ENCODE measurements at places on chromosomes 6 and 20.

DNA sequence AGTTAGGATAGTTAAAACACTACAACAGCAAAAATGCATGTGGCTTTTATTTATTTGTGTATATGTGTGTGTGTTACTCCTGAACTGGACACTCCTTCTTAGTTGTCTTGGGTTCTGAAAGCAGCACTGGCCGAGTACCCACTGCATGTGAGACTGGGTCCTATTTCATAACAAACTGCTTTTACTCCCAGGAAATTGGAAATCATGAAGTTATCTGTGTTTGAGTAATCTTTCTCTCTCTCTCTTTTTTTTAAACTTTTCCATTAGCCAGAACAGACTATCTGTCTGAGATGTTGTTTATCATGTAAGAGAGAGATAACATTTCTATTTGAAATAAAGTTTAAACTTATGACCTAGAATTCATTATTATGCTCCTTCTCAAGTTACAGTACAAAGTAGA lies 110.4 kb downstream of the LIN28B start:
- no peak for DNase-seq

DNA sequence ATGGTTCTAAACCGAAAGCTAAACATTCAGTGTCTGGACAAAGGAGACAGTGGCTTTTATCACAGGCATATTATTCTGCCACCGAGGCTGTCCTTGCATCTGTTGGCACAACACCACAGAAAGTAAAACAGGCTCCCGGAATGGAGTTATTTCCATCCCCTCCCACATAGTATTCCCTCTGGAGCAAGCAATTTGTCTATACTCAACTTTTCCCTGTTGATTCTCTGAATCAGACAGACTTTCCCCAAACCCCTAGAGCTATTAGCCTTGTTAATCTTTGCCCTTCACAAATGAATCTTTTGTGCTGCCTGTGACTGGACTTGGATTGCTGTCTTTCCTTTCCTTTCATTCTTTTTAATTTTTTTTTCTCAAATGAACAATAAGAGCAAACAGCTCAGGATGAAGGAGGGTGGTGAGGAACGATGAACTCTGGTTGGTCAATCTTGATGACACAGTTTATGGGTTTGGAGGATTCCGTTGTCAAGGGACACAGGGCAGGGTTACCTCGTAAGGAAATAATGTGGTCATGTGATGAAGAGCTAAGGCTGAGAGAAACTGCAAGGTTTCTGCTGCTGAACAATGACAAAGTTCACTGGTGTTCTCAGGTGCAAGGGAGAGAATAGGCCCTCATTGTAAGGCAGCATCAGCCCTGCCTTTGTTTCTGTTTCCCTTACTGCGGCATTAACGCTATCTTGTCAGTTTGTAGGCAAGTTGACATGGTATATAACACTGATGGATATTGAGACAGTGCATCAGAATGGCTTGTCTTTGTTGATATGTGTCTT lies 275.0 kb upstream of the BMP2 start:
- no peak for DNase-seq

- DNase-seq, result no peak
These were observed 91.0 kb downstream of the UNC5CL start for GRCh38 chr6:40947876-40948526.

GRCh38 chr20:1975291-1975690 lies 18.6 kb downstream of the PDYN start:
- peak; percentile 66 for DNase-seq

- DNase-seq, result no peak
These were observed 72.1 kb downstream of the MAP3K5 start for GRCh38 chr6:136720045-136720770.

DNA sequence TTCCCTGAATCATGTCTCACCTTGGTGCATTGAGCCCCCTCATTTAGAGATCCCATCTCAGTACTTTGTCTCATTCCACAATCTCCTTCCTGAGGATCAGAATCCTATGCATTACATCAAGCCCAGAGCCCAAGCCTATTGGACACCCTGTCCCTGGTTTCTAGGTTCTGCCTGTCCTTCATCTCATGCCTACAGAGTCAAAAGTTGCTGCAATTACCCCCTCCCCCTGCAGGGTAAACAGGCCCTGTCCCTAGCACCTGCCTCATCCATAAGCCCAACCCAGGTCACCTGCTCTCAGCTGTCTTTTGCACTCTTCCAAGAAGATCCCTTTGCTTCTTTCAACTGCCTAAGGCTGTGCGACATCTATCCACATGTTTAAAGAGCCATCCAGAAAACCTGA lies 93.9 kb downstream of the SPTLC3 start:
- DNase-seq, result no peak

GRCh38 chr6:34359418-34360158 lies 32.9 kb downstream of the NUDT3 start:
- DNase-seq, result peak; percentile 45

DNA sequence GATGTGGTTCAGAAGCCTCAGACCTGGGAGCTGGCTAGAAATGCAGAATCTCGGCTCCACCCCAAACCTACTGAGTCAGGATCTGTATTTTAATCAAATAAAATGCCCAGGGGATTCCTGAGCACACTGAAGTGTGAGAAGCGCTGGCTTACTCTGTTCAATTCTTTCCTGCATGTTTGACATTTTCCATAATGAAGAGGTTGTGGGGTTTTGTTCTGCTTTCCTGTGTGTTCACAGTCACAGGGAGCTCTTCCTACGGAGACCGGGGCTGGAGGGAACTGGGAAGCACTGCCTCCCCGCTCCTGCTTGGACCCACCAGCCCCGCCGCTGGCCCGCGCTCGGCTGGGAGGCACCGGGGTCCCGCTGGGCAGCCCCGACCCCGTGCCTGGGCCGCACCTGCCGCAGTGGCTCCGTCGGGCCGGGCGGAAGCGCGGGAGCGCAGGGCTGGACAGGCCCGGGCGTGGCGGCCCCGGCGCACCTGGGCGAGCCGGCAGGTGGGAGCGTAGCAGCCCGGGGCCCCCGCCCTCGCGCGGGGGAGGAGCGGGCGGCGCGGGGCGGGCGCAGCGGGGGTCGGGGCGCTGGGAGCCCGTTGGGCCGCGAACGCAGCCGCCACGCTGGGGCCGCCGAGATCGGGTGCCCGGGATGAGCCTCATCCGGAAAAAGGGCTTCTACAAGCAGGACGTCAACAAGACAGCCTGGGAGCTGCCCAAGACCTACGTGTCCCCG lies at the start of gene MAPK13:
MAPK13 (plus strand) TSS at position 573 of the 726 bp plus-strand sequence; CDS start at position 643, 70 bp downstream.
- peak; percentile 50 for DNase-seq

DNA sequence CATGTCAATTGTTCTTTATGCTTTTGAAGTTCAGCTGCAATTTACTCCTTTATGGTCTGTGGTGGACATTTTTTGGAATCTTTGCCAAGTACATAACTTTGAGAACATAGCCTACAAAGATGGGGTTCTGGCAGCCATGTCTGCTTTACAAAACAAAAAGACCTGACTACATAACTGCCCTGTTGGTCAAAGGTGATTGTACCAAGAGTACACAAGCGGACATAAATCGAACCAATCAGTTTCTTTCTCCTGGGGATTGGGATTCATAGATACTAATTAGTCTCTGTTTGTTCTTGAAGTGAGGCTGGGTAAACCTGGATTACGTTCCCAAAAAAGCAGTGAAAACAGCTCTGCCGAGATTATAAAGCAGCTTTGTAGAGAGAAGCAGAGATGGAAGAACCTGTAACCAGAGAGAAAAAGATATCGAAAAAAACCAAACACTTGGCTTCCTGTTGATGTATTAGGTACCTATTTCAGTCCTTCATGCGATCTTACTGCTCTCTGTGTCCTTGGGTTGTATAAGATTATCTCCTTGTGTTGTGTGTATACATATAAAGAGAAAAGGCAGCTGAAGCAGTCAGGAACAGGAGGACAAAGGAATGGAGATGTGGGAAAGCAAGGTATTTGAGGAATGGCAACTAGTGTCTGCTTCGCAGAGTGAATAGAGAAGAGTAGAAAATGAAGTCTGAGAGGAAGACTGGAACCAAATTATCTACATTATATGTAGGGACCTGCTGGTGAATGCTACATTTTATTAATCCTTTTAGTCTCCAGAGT lies 2.7 kb upstream of the ZFAND3 start:
- no peak for DNase-seq

- peak; percentile 32 for DNase-seq
These were observed 3.0 kb upstream of the CDH26 start for GRCh38 chr20:59955131-59955796.

DNA sequence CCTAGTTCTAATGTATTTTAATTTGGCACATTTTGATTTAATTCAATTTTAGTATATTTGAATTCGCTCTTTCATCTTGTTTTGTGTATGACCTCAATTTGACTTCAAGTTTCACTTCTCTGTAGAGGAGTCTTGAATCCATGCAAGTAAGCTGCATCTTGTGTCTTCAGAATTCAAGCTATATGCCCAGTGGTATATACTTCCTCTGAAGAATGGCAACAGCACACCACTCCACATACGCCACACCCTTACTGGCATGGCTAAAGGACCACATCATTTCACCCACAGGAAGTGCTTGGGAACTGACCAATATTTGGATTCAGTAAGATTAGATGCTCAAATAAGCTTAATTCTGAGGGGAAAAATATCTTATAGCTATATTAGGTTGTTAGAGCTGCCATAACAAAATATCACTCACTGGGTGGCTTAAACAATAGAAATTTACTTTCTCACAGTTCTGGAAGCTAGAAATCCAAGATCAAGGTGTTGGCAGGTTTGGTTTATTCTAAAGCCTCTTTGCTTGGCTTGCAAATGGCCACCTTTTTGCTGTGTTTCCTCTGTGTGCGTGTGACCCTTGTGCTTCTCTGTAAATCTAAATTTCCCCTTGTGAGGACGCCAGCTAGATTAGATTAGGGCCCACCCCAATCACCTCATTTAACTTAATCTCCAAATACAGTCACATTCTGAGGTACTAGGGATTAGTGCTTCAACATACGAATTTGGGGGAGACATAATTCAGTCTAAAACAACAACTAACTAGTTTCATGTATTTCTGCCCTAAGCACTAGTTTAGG lies 2.8 kb upstream of the ASF1A start:
- no peak for DNase-seq

DNA sequence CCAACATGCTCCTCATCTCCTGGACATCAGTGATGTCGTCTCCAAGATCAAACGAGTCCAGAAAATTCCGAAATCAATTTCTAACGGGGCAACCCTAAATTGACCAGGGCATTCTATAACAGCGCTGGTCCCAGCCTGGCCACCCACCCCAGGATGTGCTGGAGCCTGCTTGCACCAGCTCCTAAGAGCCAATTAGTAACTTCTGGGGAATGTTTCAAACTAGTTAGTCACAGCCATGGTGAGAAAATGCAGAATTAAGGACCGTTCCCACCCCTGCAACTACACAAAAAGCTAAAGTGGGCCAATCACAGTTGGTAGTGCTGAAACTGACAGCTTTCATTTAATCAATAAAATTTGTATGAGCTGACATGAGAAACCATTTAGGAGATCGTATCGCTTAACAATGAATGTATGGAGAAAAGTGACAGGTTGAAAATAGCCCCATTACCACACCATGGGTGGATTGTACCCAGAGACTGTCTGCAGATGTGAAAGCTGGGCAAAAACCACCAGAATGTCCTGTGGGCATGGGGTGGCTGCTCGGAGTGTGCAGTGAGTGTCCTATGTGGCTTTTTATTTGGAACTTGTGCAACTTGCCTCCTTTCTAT lies 165.7 kb upstream of the AFDN start:
- DNase-seq, result peak; percentile 41
